Neural crest cell (in vitro differentiated cells): ENCODE measurements at places on chromosomes 3 and 15. TPM values are rescaled to one million over a fixed set of nuclear protein-coding genes. Genes with fewer than 3 reads are reported as not detected.

The CASR gene
- total RNA-seq = not detected in 2 replicates

DNA sequence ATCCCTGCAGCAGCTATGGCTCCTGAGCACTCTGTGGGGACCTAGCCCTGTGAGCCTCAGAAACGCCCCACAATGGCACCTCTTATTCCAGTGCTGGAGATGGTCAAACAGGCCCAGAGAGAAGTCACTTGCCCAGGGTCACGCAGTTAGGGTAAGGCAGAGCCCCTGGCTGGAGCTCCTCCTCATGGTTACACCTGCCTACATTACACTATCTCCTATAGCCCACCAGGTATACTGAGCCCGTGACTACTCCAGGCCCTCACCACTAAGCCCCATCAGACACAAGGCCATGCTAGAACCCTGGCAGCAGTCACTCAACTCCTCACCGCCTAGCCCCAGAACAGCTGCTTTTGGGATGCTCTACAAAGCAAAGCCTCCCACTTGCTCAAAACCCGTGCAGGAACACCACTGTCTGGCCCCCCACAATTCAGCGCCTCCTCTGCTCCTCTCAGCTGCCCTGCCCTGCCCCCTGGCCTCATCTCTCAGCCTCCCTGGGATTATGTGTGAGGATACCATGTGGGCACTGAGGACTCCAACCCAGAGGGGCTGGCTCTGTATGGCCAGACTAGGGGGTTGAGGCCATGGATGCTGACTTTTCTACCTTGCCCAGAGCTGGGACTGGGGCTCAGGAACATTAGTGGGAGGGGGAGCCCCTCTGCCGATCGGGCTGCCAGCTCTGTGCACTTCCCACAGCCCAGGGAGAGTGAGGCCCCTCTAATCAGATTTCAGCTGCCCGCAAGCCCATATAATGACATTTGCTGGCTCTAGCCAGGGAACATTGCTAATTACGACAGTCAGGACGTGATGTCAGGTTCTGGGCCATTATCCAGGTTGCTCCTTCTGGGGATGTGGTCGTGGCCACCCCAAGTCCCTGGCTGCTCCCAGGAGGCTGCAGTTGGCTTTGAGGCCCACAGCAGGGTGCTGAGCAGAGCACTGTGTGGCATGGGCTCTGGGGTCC is 4.0 kb downstream of the NT5DC2 start:
- H3K27ac ChIP-seq = peak overlapping the region; percentile 93
- peaks cover 30% of the 10 kb centered on the region for H3K4me1 ChIP-seq
- H3K36me3 ChIP-seq = peaks cover 6% of the 10 kb centered on the region
- DNase-seq = no peak
- peak overlapping the region; percentile 86 for H3K4me3 ChIP-seq

DNA sequence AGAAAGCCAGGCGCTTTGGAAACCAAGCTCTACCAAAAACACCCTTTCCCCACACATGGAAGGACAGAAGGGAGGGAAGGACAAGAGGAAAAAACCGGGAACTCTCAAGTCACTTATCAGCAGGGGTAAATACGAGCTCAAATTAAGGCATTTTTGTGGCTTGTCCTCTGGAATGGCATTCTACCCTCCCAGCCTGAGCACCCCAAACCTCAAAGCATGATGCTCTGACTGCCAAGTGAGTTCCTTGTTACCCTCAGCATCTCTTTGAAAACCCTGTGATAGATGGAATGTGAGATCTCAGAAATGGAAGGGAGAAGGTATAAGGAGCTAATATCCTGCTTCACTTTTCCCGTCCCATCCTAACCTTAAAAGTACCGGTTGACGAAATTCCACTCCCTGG is 8.1 kb upstream of the CSPG5 start:
- no peaks in the 10 kb centered on the region for H3K4me1 ChIP-seq
- peak overlapping the region; percentile 9 for H3K4me3 ChIP-seq

The CEP19 gene
- total RNA-seq = 5.8 and 6.3 TPM in 2 replicates

GRCh38 chr3:94405258-94406035 is 342.6 kb downstream of the NSUN3 start:
- no peak overlapping the region for H3K4me3 ChIP-seq
- no peaks in the 10 kb centered on the region for H3K36me3 ChIP-seq
- DNase-seq = no peak
- H3K27me3 ChIP-seq = no peaks in the 10 kb centered on the region

GRCh38 chr3:65569129-65569528 is 469.6 kb downstream of the MAGI1 start:
- peaks cover 39% of the 10 kb centered on the region for H3K4me1 ChIP-seq
- no peaks in the 10 kb centered on the region for H3K36me3 ChIP-seq
- no peak overlapping the region for H3K4me3 ChIP-seq
- no peak overlapping the region for H3K27ac ChIP-seq

GRCh38 chr3:171760477-171760876 is 49.8 kb downstream of the PLD1 start:
- no peaks in the 10 kb centered on the region for H3K27me3 ChIP-seq
- no peak overlapping the region for H3K4me3 ChIP-seq
- DNase-seq = no peak
- no peak overlapping the region for H3K27ac ChIP-seq
- no peaks in the 10 kb centered on the region for H3K4me1 ChIP-seq

DNA sequence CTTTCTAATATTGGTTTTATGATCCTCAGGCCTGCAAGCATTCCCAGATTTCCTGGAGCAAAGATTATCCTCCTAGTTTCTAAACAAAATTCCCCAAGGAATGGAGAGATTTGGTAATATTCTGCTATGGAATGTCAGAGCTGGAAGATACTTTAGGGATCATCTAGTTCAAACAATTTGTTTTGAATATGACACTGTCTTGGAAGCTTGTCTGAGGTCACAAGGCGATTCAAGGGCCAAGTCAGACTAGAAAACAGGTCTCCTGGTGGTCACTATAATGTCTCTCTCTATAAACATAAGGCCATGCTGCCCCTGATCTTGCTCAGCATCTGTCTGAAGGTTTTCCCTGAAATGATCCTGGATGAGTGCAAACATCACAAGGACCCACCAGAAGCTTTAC is 143.4 kb upstream of the BCL6 start:
- H3K4me3 ChIP-seq = no peak overlapping the region
- DNase-seq = no peak
- peaks cover 6% of the 10 kb centered on the region for H3K4me1 ChIP-seq
- H3K36me3 ChIP-seq = peaks cover 4% of the 10 kb centered on the region
- H3K27me3 ChIP-seq = peaks cover 2% of the 10 kb centered on the region

The ST3GAL6 gene
- 16.0 and 17.9 TPM in 2 replicates for total RNA-seq

GRCh38 chr3:151350656-151351055 is 21.3 kb upstream of the P2RY13 start:
- no peaks in the 10 kb centered on the region for H3K36me3 ChIP-seq
- no peak for DNase-seq
- H3K27ac ChIP-seq = no peak overlapping the region
- no peak overlapping the region for H3K4me3 ChIP-seq
- no peaks in the 10 kb centered on the region for H3K27me3 ChIP-seq

DNA sequence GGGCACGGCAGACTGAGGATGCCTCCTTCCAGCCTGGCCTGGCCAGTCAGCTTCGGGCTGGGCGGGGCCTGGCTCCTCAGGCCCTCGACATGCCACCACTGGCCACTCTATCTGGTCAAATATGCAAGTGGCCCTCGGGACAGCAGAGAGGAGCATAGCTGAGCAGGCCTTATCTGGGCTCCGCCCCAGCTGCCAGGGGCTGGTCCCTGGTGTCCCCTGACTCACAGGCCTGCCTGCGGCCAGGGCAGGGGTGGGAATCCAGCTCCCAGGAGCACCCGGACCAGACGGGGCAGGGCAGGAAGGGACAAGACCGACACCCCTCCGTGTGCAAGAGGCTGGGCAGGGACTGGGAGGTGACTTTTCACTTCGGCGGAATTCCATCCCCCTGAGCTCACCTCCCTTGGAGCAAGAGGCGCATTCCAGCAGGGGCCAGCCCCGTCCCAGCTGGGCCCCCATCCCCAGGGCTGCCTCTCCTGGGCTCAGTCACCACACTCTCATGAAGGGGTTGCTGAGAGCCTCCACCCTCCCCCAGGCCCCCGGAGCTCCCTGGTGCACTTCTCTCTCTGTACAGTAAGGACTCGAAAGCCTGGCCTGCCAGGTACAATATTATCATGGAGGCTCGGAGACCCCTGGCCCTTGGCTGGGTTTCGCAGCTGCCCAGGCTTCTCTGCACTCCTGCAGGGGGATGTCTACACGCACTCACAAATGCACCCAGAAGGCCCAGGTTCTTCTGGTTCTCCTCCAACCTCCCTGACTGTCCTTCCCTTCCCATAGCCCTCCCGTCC is 29.5 kb downstream of the WNT7A start:
- DNase-seq = no peak
- H3K27ac ChIP-seq = no peak overlapping the region
- peaks cover 8% of the 10 kb centered on the region for H3K4me1 ChIP-seq
- no peaks in the 10 kb centered on the region for H3K27me3 ChIP-seq
- peaks cover 4% of the 10 kb centered on the region for H3K36me3 ChIP-seq

GRCh38 chr3:40585381-40586016 is 60.7 kb downstream of the ZNF621 start:
- no peak for DNase-seq
- peak overlapping the region; percentile 4 for H3K4me3 ChIP-seq
- no peaks in the 10 kb centered on the region for H3K27me3 ChIP-seq

- DNase-seq = no peak
- H3K27me3 ChIP-seq = no peaks in the 10 kb centered on the region
- H3K27ac ChIP-seq = no peak overlapping the region
These were observed 48.2 kb downstream of the WWTR1 start for GRCh38 chr3:149609595-149609994.

The DYNC1LI1 gene
- total RNA-seq = 58.7 and 59.2 TPM in 2 replicates

DNA sequence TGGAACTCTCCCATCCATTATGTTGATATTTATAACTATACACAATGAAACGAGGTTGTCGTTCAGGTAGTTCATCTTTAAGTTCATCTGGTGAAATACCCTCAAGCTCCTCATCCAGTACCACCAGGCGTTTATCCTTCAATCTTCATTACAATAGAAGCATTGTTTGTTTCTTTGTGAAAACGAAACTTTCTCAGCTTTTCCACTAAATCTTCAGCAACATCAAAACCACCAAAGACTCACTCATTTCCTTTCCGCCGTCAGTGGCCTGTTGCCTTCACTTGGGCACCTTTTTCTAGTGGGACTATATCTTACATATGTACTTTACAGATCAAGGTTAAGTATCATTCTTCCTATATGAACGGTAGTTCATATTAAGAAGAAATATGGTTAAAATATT is 44.1 kb upstream of the TFG start:
- no peaks in the 10 kb centered on the region for H3K36me3 ChIP-seq
- no peaks in the 10 kb centered on the region for H3K4me1 ChIP-seq
- no peak overlapping the region for H3K27ac ChIP-seq
- DNase-seq = no peak
- H3K4me3 ChIP-seq = no peak overlapping the region

- no peaks in the 10 kb centered on the region for H3K4me1 ChIP-seq
- DNase-seq = no peak
- H3K27me3 ChIP-seq = peaks cover 15% of the 10 kb centered on the region
- H3K27ac ChIP-seq = no peak overlapping the region
These were observed 19.9 kb upstream of the LRRC58 start for GRCh38 chr3:120369037-120369467.

The TARS3 gene
- 17.7 and 18.1 TPM in 2 replicates for total RNA-seq

The CLDN16 gene
- not detected in 2 replicates for total RNA-seq

The ZNF662 gene
- not detected in 2 replicates for total RNA-seq

DNA sequence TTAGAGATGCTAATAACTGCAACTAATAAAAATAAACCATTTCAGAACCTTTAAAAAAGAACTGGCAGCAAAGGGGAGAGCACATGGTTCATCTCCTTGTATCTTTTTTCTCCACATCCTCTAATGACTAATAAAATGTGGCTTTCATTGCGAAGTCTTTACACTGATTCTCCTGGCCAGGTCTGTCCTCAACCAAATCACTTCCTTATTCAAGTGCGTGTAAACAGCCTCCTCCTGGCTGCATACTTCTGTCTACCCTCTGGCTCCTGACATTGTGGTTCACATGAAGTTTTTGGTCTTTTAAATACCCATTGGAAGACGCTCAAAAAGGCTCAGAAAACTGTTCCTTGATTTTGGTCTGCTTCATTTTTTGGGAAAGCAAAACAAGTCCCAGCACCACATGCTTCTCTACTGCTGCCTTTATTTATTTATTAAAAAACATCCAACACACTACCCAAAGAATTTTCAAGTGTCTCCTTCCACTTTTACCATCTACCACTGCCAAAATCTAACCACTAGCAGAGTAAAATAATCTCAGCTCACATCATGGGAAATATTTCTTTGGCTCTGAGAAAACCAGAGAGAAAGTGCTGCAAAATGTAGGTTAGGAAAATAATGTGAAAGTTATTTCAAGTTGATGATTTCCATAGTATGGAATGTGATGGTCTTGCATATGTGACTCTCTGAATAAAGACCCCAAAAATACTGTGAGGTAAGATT is 85.1 kb downstream of the EFL1 start:
- H3K27me3 ChIP-seq = no peaks in the 10 kb centered on the region
- no peak for DNase-seq
- H3K4me1 ChIP-seq = no peaks in the 10 kb centered on the region
- no peak overlapping the region for H3K27ac ChIP-seq
- no peak overlapping the region for H3K4me3 ChIP-seq

- H3K36me3 ChIP-seq = no peaks in the 10 kb centered on the region
These were observed 27.7 kb downstream of the NRROS start for GRCh38 chr3:196667056-196667825.

DNA sequence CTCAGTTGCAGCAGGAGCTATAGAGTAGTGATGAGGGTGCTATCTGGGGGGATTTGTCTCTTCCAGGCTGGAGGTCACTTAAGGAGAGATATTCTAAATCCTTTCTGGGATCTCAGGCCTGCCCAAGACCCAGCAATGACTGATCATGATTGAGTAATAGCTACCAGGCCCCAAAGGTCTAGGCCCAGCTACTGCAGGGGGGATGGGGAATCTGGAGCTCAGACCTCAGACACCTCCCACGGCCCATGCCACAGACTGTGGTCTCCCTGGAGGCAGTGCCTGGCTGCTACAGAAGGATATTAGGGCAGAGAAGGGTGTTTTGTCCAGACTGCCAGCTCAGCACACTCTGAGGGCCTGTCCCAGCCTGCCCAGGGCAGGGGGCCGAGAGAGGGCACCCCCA is 6.9 kb downstream of the SLC38A3 start:
- peaks cover 5% of the 10 kb centered on the region for H3K4me1 ChIP-seq
- DNase-seq = no peak
- H3K36me3 ChIP-seq = no peaks in the 10 kb centered on the region
- peak overlapping the region; percentile 50 for H3K27ac ChIP-seq
- peaks cover 15% of the 10 kb centered on the region for H3K27me3 ChIP-seq
